ENCODE measurements at places on chromosomes 7 and 10. TPM values are rescaled to one million over a fixed set of nuclear protein-coding genes. Genes with fewer than 3 reads are reported as not detected.

Gene GAD2
- not detected for total RNA-seq

Gene PANK1
- total RNA-seq: 3.7 TPM

Gene SFTPA1
- total RNA-seq: not detected

Gene ARPC1A
- total RNA-seq: 185 TPM

Gene PVRIG
- total RNA-seq: not detected

Gene CLDN3
- 0.26 TPM for total RNA-seq

Gene MYH16
- 0.13 TPM for total RNA-seq

Gene PRSS37
- total RNA-seq: not detected

Gene IKZF1
- 0.38 TPM for total RNA-seq

Gene OR6V1
- not detected for total RNA-seq

Gene CPA4
- not detected for total RNA-seq

Gene ADAM12
- total RNA-seq: 1.3 TPM

Gene TUBAL3
- total RNA-seq: not detected

Gene TAS2R41
- not detected for total RNA-seq

Gene MICALL2
- 8.7 TPM for total RNA-seq

Gene NEUROD6
- not detected for total RNA-seq

Gene PPP1R17
- total RNA-seq: not detected

Data from dermis microvascular lymphatic vessel endothelial cell (primary cell).